ENCODE measurements at places on chromosomes 7 and 10.

GRCh38 chr10:120606051-120606764 lies 149.2 kb downstream of the PLPP4 start:
- DNase-seq, result no peak

GRCh38 chr7:116152276-116152675 lies 58.1 kb upstream of the TES start:
- DNase-seq, result no peak

GRCh38 chr10:15254808-15255648 lies 86.5 kb upstream of the NMT2 start:
- DNase-seq, result no peak

- DNase-seq, result no peak
These were observed 137.2 kb upstream of the PCBD1 start for GRCh38 chr10:71025535-71025934.

GRCh38 chr10:92244796-92245195 lies 46.1 kb downstream of the CPEB3 start:
- no peak for DNase-seq

DNA sequence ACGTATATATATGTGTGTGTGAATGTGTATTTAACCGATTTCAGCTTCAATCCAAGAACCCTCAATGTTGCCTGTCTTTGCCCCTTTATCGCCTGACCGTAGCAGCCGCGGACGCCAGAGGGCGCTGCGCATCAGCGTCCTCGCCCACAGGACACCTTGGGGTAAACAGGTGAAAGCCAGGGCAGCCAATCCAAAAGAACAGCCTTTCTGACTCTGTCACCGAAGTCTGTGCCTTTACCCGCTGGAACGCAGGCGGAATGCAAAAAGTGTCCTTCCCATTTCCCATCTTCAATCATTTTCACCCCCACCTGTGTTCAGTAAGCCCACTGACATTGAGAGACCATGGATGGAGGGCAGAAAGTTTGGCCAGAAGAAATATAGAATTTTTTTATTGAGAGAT lies 3.6 kb downstream of the NXPH1 start:
- DNase-seq, result no peak

GRCh38 chr10:133326745-133327650 lies 9.7 kb downstream of the CALY start:
- DNase-seq, result no peak
